ENCODE measurements at places on chromosomes 5 and 9. TPM values are rescaled to one million over a fixed set of nuclear protein-coding genes. Genes with fewer than 3 reads are reported as not detected.

FAM114A2 gene
- 6.1 TPM for polyA plus RNA-seq

PCDHGC4 gene
- 0.02 TPM for polyA plus RNA-seq

TDRD7 gene
- polyA plus RNA-seq = 6.8 TPM

IGIP gene
- 0.83 TPM for polyA plus RNA-seq

ZNF79 gene
- polyA plus RNA-seq = 4.7 TPM

DNAH5 gene
- polyA plus RNA-seq = 1.1 TPM

CMBL gene
- polyA plus RNA-seq = 20.9 TPM

SPINK6 gene
- polyA plus RNA-seq = 2.5 TPM

SLC1A3 gene
- 5.3 TPM for polyA plus RNA-seq

C9orf50 gene
- polyA plus RNA-seq = not detected

ADRB2 gene
- polyA plus RNA-seq = 10.8 TPM

CMYA5 gene
- polyA plus RNA-seq = 0.06 TPM

NUTM2G gene
- not detected for polyA plus RNA-seq

SPDL1 gene
- 14.5 TPM for polyA plus RNA-seq

TSSK1B gene
- not detected for polyA plus RNA-seq

PRR16 gene
- polyA plus RNA-seq = not detected

SV2C gene
- polyA plus RNA-seq = not detected

PCDH1 gene
- 1.2 TPM for polyA plus RNA-seq

TNPO1 gene
- 22.3 TPM for polyA plus RNA-seq

SLC1A1 gene
- polyA plus RNA-seq = 0.02 TPM

FOXD4L4 gene
- polyA plus RNA-seq = not detected

GPX3 gene
- 12.7 TPM for polyA plus RNA-seq

CCIN gene
- polyA plus RNA-seq = 0.12 TPM

POU5F2 gene
- not detected for polyA plus RNA-seq

CERCAM gene
- 41.6 TPM for polyA plus RNA-seq

PAEP gene
- not detected for polyA plus RNA-seq

PCDHGC5 gene
- 0.18 TPM for polyA plus RNA-seq

TLX3 gene
- not detected for polyA plus RNA-seq

SOWAHA gene
- not detected for polyA plus RNA-seq

KCNV2 gene
- polyA plus RNA-seq = not detected

CSF2 gene
- 9.7 TPM for polyA plus RNA-seq

SPATA31D3 gene
- polyA plus RNA-seq = not detected

SCGB3A2 gene
- polyA plus RNA-seq = not detected

UBE2QL1 gene
- polyA plus RNA-seq = not detected

TNFSF15 gene
- 0.40 TPM for polyA plus RNA-seq

ITGA2 gene
- polyA plus RNA-seq = 14.7 TPM

BTNL3 gene
- not detected for polyA plus RNA-seq

FAM153A gene
- polyA plus RNA-seq = not detected

SPINK7 gene
- polyA plus RNA-seq = not detected

MAP1B gene
- 1.4 TPM for polyA plus RNA-seq

SLC34A1 gene
- polyA plus RNA-seq = not detected

GFI1B gene
- polyA plus RNA-seq = not detected

SPOCK1 gene
- 0.27 TPM for polyA plus RNA-seq

PCDHB5 gene
- 0.03 TPM for polyA plus RNA-seq

ACOT12 gene
- not detected for polyA plus RNA-seq
